ENCODE measurements at places on chromosomes 11 and 22.

GRCh38 chr22:42385696-42386095 is 46.5 kb downstream of the NFAM1 start:
- no peak for DNase-seq

DNA sequence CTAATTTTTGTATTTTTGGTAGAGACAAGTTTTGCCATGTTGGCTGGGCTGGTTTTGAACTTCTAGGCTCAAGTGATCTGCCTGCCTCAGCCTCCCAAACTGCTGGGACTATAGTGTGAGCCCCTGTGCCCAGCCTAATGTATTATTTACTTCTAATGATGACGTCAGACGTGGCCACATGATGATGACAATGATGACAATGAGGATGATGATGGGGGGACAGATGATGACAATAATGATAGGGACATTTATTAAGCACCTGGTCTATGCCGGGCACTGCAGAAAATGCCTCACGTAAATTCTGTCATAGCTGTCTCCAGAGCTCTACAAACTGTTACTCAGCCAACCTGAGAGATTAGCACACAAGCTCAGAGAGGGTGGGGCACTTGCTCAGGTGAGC is 169.3 kb downstream of the SHANK2 start:
- DNase-seq: no peak

DNA sequence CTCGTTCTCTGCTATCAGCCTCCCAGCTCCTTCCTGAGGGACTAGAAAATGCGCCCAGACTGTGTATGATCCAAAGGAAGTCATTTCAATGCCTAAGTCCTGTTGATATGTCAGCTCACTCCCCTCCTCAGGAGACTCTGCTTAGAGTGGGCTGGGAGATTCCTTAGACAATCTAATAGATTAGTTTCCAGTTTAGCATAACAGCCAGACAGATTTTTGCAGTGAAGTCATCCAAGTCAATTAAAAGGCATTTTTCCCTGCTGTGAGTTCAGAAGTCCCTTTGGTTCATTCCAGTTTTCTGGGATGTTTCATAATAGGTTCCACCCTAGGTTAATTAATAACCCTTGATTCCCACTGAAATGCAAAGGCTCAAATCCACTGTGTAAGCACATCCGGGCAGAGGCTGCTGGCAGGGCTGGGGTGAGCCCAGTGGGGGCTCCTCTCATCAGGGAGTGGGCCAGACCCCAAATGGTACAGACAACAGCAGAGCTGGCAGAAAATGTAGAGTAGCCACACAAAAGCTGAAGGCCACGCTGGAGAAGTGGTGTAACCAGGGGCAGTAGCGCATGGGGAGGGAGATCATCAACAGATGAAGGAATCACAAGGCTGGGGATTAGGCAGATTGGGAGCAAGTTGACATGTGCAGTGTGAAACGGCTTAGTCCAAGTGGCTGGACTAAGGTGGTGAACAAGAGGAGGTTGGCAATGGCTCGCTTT is 90.6 kb downstream of the SYN3 start:
- no peak for DNase-seq

DNA sequence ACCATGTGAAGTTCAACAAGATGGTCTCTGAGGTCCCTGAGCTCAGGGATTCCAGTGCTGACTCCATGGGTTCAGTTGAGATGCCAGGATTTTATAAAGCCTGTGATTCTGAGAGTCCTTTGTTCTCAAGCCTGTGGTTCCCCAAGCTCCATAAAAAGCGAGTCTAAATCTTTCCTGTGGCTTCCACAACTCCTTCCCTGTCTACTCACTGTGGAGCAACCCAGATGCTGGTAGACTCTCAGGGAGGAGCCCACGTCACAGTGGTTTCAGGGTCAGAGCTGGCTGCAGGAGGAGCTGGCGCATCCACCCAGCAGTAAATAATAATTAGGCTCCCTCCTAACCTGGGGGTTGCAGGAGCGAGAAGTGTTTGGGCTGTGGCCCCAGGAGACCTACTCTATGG is 2.0 kb upstream of the RELT start:
- no peak for DNase-seq

DNA sequence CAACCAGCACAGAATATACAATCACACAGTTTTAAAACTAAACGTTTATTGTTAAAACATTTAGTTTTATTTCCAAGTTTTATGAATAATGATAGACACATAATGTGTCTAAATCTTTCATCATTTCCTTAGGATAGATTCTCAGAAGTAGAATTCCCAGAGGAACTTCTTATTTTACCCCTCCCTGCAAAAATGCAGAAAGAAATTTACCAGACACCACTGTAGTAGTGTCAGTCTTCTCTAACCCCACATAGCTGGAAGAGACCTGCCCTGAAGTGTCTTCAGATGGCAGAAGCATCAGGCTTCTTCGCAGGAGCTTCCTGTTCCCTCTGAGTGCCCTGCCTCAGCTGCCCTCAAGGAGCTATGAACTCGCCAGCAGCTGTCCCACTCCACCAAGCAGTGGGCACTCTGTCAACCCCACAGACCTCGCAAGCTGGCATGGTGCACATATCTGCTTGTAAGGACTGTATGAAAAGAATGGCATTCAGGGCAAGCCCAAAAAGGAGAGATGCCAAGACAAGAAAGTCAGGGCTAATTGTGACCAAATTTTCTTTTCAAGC is 28.5 kb upstream of the PAK1 start:
- DNase-seq: no peak

GRCh38 chr22:17358415-17358814 is 10.8 kb upstream of the CECR2 start:
- no peak for DNase-seq
